ENCODE measurements at places on chromosomes 2 and 18. TPM values are rescaled to one million over a fixed set of nuclear protein-coding genes. Genes with fewer than 3 reads are reported as not detected.

GRCh38 chr2:64491426-64491825 lies 32.7 kb upstream of the AFTPH start:
- no peak overlapping the region for H3K4me3 ChIP-seq
- no peaks in the 10 kb centered on the region for H3K4me1 ChIP-seq
- DNase-seq = no peak
- no peak overlapping the region for H3K27ac ChIP-seq

DNA sequence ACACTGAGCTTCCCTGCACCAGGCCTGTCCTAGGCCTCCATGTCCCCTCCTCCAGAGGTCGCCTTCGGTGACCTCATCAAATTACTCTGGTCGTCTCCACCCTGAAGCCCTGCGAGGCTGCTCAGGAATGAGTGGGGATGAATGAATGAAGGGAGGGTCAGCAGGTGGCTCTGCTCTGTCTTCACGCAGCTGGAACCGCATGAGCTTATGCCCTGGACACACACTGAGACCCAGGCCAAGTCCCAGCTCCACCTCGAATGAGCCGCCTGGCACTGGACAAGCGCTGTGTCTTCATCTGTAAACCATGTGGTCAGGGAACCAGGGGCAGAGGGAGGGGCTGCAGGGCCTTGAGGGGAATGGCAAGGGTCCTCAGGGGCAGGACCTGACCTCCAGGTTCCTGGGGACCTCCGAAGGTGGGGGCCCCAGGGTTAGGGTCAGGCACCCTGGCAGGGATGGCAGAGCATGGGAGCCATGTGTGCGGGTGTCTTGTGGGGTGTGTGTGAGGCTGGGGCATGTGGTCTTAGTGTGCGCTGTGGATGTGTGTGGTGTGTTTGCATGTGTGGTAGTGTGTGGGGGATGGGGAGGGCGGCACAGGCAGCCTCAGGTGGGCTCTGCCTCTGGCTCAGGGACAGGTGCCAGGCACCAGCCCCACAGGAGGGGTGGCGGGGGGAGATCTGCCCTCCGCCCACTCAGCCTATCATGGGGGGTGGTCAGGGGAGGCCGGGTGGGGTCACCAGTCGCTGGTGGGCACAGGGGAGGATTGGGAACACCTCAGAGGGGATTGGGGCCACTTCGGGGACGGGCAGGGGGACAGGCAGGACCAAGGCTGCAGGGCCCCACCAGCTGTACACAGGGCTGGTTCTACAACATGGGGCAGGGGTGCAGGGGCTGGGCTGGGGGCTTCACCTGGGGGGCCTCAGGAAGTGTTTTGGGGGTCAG lies 13.9 kb downstream of the ODC1 start:
- no peak overlapping the region for H3K4me3 ChIP-seq
- no peak for DNase-seq
- H3K4me1 ChIP-seq = peaks cover 5% of the 10 kb centered on the region
- H3K36me3 ChIP-seq = no peaks in the 10 kb centered on the region

- H3K4me1 ChIP-seq = peaks cover 20% of the 10 kb centered on the region
- no peak overlapping the region for H3K4me3 ChIP-seq
- DNase-seq = no peak
- no peaks in the 10 kb centered on the region for H3K36me3 ChIP-seq
- H3K27ac ChIP-seq = no peak overlapping the region
Observed at GRCh38 chr2:177547122-177547521, 154.5 kb downstream of the AGPS start.

- H3K4me3 ChIP-seq = no peak overlapping the region
- H3K27me3 ChIP-seq = no peaks in the 10 kb centered on the region
- H3K36me3 ChIP-seq = no peaks in the 10 kb centered on the region
- no peak for DNase-seq
Observed at GRCh38 chr18:50092245-50092805, 102.6 kb downstream of the MYO5B start.

GRCh38 chr2:54279385-54279784 lies 23.4 kb upstream of the TSPYL6 start:
- no peak for DNase-seq
- no peaks in the 10 kb centered on the region for H3K36me3 ChIP-seq
- H3K4me3 ChIP-seq = no peak overlapping the region
- H3K4me1 ChIP-seq = peaks cover 5% of the 10 kb centered on the region
- H3K27ac ChIP-seq = no peak overlapping the region

DNA sequence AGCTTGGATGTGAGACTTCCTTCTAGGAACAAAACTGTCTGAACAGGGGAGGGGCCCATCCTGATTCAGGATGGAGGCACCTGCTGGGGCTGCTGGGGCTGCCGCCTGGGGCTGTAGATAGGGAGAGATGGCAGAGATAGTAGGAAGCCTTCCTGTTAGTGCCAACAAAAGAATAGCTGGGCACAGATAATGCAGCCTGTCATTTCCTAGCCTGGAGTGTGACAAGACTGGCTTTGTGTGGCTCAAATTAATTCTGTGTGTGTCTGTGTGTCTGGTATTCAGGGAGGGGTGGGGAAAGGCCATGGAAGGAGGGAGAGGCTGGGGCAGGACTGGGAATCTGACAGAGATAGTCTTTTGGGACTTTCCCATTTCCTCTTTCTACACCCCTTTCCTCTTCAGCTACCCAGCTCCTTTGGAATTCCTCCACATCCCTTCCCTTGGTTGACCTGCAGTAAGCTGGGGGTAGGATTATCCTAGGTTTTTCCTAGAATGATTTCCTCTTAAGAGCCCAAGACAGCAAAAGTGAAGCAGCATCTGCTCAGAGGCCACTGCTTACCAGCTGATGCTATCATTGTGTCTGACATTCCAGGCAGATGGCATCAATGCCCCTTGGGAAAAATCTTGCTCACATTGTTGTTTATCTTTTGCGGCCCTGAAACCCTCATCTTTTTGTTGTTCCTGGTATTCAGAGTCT lies 144.9 kb upstream of the LHCGR start:
- H3K27me3 ChIP-seq = no peaks in the 10 kb centered on the region
- no peaks in the 10 kb centered on the region for H3K36me3 ChIP-seq
- H3K27ac ChIP-seq = no peak overlapping the region
- no peak overlapping the region for H3K4me3 ChIP-seq

- DNase-seq = no peak
- no peak overlapping the region for H3K27ac ChIP-seq
- H3K36me3 ChIP-seq = no peaks in the 10 kb centered on the region
Observed at GRCh38 chr2:145316496-145316895, 796.6 kb upstream of the ZEB2 start.

GRCh38 chr18:8847066-8847755 lies 141.9 kb downstream of the MTCL1 start:
- H3K36me3 ChIP-seq = no peaks in the 10 kb centered on the region
- H3K27ac ChIP-seq = no peak overlapping the region
- DNase-seq = no peak

GRCh38 chr2:120866071-120866470 lies 130.4 kb downstream of the GLI2 start:
- no peak for DNase-seq
- no peaks in the 10 kb centered on the region for H3K36me3 ChIP-seq
- no peak overlapping the region for H3K4me3 ChIP-seq
- no peak overlapping the region for H3K27ac ChIP-seq
- H3K4me1 ChIP-seq = peaks cover 4% of the 10 kb centered on the region

DNA sequence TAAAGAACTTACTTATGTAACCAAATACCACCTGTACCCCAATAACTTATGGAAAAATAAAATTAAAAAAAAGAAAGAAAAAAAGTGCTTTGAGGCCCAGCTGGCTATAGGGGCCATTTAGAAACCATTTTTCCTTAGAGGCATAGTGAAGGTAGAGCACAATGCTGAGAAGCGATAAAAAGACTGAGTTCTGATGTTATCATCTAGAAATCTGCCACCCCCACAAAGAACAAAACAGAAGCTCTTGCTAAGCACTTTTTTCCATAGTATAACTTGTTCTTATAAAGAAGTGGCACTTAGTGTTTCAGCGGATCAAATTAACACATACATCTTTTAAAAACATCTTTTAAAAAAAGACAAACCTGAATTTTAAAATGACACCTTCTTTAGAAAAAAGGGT lies 51.4 kb downstream of the ICOS start:
- H3K36me3 ChIP-seq = no peaks in the 10 kb centered on the region
- H3K27ac ChIP-seq = no peak overlapping the region
- H3K4me3 ChIP-seq = no peak overlapping the region
- DNase-seq = no peak
- no peaks in the 10 kb centered on the region for H3K4me1 ChIP-seq

DNA sequence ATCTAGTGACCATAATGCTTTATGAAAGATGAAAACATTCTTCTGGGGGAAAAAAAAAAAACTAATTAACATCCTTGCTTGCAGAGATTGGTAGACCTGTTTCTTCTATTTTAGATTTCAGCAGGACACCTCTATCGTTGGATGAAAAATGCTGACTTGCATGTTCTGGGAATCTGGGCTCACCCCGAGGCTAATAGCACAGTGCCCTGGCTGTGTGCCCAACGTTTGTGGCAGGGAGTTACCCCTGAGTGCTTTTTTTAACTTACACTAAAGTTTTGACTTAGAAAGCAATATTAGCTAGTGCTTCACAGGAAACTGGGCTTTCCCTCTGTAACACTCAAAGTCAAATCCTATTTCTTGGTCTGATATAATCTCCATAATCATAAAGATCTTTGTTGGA lies 233.2 kb downstream of the SLC8A1 start:
- no peak overlapping the region for H3K27ac ChIP-seq
- H3K36me3 ChIP-seq = no peaks in the 10 kb centered on the region
- H3K4me1 ChIP-seq = peaks cover 4% of the 10 kb centered on the region
- peak; percentile 90 for DNase-seq
- H3K4me3 ChIP-seq = no peak overlapping the region

DNA sequence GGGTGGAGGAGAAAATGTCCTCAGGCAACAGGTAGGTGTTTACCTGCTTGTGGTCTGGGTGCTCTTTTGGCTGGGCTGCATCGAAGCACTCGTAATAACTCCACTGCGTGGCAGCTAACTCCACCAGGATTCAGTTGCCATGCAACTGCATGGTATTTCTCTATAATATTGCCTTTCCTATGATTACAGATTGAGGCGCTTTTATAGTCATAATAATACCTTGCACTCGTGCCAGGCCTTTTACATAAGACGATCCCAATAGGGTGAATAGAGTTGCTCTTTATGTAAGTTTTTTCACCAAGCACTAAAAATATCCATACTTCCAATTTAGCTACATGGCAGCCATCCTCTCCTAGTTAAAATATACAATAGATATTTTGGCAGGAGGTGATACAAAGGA lies 19.7 kb upstream of the NYAP2 start:
- no peaks in the 10 kb centered on the region for H3K4me1 ChIP-seq
- no peak overlapping the region for H3K27ac ChIP-seq
- no peaks in the 10 kb centered on the region for H3K27me3 ChIP-seq
- no peaks in the 10 kb centered on the region for H3K36me3 ChIP-seq

CRACDL gene
- 7.0 TPM for total RNA-seq

MOGAT1 gene
- not detected for total RNA-seq
